ENCODE measurements at places on chromosomes 1 and 21. TPM values are rescaled to one million over a fixed set of nuclear protein-coding genes. Genes with fewer than 3 reads are reported as not detected.

DNA sequence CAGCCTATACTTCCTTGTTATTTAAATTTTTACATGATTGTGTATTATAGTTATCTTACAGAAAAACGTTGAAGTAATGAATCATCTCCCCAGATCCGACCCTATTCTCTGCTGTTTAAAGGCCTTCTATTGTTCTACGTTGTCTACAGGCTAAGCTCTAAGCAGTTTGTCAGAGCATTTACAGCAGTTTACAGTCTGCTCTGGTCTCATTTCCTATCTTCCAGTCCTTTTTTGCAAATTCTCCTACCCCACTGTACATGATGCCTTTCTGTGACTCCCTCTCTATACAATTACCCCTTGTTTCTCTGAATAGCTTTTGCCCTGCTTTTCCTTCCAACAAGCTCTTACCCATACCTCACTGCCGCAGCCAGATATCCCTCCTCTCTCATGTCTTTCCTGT, 319.2 kb upstream of the FMN2 start:
- H3K4me1 ChIP-seq = peaks cover 29% of the 10 kb centered on the region
- H3K27me3 ChIP-seq = no peaks in the 10 kb centered on the region
- no peak for DNase-seq
- no peak overlapping the region for H3K4me3 ChIP-seq
- H3K36me3 ChIP-seq = no peaks in the 10 kb centered on the region
- H3K27ac ChIP-seq = peak overlapping the region; percentile 39

- no peak for DNase-seq
- no peaks in the 10 kb centered on the region for H3K4me1 ChIP-seq
- H3K4me3 ChIP-seq = no peak overlapping the region
- no peak overlapping the region for H3K27ac ChIP-seq
- peaks cover 4% of the 10 kb centered on the region for H3K36me3 ChIP-seq
These were observed 564.5 kb upstream of the PTBP2 start for GRCh38 chr1:96157101-96157500.

DNA sequence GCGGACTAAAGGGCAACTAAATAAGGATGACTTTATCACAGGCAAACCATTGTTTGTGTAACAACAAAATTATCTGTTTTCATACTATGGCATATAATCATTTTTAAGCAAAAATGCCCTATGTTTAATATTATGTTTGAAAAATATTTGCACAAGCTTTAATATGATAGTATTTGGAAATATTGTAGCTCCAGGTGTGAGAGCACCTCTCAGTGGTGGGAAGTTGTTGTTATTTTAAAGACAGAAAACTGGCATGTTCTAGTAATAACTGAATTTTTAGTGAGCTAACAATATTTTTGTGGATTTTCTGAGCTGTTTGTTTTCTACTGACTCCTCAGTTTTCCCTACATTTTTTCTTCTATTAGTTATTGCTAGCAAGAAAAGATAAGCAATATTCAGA, 578.8 kb downstream of the KCNT2 start:
- no peak overlapping the region for H3K4me3 ChIP-seq
- no peaks in the 10 kb centered on the region for H3K4me1 ChIP-seq
- no peak for DNase-seq
- H3K27me3 ChIP-seq = no peaks in the 10 kb centered on the region
- no peak overlapping the region for H3K27ac ChIP-seq

SPATA21 gene
- total RNA-seq = not detected

- H3K4me3 ChIP-seq = no peak overlapping the region
- peaks cover 34% of the 10 kb centered on the region for H3K4me1 ChIP-seq
- no peak for DNase-seq
- no peaks in the 10 kb centered on the region for H3K36me3 ChIP-seq
- peaks cover 56% of the 10 kb centered on the region for H3K27me3 ChIP-seq
These were observed 72.4 kb downstream of the CASZ1 start for GRCh38 chr1:10724052-10724494.

RCAN3 gene
- total RNA-seq = 9.5 TPM

NBPF6 gene
- not detected for total RNA-seq

ATP1A4 gene
- total RNA-seq = 0.33 TPM

DNA sequence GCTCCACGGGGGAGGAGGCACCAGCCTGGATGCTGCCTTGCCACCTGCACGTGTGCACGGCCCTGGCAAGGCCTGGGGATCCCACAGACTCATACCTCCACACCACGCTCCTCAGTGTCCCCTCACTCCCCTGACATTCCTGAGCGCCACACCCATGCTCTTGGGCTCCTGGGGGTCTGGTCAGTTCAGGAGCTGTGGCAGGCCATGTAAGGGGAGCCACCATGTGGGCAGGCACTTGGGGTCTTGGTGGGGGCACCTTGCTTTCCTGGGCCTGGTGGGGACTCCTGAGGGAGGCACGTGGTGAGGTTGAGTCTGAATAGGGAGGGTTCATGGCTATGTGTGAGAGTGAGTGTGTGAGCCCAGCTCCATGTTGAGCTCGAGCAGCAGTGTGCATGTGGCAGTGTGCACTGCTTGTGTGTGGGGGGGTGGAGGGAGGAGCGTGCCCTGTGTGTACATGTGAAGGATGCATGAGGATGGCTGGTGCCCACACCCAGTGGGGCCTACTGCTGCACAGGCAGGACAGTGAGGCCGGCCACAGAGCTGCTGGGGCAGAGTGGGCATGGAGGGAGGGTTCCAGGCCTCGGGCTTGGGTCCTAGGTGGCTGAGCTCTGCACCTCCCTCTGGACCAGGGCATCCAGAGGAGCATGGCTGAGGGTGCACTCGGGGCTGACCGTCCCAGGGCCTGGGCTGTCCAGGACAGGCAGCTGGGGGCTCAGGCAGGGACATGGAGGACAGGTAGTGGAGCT, 1.6 kb downstream of the GJC2 start:
- no peak overlapping the region for H3K4me3 ChIP-seq
- peak overlapping the region; percentile 72 for H3K27ac ChIP-seq
- H3K27me3 ChIP-seq = no peaks in the 10 kb centered on the region
- no peak for DNase-seq

DNA sequence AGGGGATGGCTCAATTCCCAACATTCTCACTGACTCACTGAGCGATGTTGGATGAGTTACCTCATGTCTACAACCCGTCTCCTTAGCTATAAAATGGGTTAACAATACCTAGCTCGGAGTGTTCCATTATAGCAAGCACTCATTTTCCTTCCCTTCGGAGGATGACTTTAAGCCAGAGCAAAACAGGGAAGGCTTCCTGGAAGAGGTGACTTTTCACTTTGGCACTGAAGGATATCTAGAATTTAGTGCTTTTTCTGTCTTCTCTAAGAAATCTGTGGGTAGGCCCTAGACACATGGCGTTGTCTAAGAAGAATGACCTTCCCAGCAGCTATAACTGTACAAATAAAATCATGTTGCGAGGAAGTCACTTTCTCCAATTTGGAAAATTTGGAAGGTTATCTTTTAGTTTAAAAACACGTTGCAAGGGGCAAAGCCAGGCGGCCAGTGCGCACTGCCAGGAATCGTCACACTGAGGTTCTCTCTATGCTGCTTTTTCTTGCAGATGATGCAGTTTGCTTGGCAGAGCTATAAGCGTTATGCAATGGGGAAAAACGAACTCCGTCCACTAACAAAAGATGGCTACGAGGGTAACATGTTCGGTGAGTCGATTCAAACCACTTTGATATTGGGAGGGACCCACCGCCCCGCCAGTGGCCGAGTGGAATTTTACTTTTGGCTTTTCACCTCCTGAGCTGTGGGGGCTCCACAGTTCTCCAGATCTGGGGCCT, 69.5 kb downstream of the MAN1C1 start:
- no peak overlapping the region for H3K27ac ChIP-seq
- peaks cover 33% of the 10 kb centered on the region for H3K4me1 ChIP-seq
- peaks cover 3% of the 10 kb centered on the region for H3K27me3 ChIP-seq
- no peak overlapping the region for H3K4me3 ChIP-seq
- H3K36me3 ChIP-seq = no peaks in the 10 kb centered on the region

DNA sequence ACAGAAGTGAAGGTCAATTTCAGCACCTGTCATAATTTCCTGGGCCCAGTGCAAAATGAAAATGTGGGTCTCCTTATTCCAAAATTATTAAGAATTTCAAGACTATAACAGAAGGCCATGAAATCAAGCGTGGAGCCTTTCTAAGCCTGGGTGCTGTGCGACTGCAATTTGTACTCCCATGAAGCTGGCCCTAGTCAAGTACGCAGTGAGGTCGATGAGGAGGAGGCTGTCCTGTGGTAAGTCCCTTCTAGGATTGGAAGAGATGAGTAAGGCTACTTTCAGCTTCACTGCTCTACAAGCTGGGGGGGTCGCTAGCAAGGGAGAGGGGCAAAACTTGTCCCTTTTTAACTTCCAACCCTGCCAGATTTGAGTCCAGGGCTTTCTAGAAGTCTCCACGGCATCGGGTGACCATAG, 410 bp upstream of the NUDC start:
- H3K4me1 ChIP-seq = peaks cover 22% of the 10 kb centered on the region
- peaks cover 2% of the 10 kb centered on the region for H3K36me3 ChIP-seq
- DNase-seq = no peak

NFASC gene
- 0.72 TPM for total RNA-seq

DNA sequence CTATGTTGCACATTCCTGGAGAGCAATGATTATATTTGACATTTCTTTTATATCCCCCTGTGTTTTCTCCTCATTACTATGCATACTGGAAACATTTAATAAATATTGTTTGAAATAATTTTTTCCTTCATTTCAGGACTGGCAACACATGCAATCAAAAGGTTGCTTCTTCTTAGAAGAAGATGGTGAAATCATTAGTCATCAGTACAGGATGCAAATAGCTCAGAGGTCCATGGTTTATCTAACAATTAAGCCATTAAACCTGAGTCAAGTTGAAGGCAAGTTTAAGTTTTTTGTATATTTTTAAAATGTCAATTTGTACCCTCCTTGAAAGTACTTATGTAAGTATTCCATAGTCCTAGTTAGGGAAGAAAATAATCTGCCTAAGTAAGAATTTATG, 22.5 kb downstream of the EFCAB7 start:
- H3K4me3 ChIP-seq = no peak overlapping the region
- H3K4me1 ChIP-seq = no peaks in the 10 kb centered on the region
- DNase-seq = no peak
- H3K27ac ChIP-seq = no peak overlapping the region
- H3K27me3 ChIP-seq = no peaks in the 10 kb centered on the region

DNA sequence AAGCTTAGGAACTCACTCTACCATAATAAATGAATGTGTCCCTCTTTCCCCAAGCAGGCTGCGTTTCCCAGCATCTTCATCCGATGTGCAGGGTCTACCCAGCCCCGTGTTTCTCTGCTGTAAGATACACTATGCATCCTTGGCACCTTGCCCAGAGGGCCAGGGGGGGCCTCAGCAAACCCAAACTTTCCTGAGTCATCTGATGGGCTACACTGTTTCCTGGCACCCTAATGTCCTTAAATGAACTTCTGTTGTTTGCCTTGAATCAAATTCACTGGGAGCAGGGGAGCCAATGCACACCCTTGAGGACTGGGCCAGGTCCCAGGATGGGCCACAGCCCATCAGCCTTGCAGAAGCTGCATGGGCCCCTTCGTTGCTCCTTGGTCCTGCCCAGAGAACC, 145.5 kb downstream of the IGSF21 start:
- DNase-seq = no peak
- H3K27me3 ChIP-seq = peaks cover 39% of the 10 kb centered on the region
- H3K27ac ChIP-seq = no peak overlapping the region
- H3K36me3 ChIP-seq = no peaks in the 10 kb centered on the region

- H3K36me3 ChIP-seq = peaks cover 2% of the 10 kb centered on the region
- H3K4me1 ChIP-seq = no peaks in the 10 kb centered on the region
- no peak overlapping the region for H3K4me3 ChIP-seq
- no peaks in the 10 kb centered on the region for H3K27me3 ChIP-seq
- DNase-seq = no peak
These were observed 321.0 kb downstream of the PTBP2 start for GRCh38 chr1:97042551-97042950.

DNA sequence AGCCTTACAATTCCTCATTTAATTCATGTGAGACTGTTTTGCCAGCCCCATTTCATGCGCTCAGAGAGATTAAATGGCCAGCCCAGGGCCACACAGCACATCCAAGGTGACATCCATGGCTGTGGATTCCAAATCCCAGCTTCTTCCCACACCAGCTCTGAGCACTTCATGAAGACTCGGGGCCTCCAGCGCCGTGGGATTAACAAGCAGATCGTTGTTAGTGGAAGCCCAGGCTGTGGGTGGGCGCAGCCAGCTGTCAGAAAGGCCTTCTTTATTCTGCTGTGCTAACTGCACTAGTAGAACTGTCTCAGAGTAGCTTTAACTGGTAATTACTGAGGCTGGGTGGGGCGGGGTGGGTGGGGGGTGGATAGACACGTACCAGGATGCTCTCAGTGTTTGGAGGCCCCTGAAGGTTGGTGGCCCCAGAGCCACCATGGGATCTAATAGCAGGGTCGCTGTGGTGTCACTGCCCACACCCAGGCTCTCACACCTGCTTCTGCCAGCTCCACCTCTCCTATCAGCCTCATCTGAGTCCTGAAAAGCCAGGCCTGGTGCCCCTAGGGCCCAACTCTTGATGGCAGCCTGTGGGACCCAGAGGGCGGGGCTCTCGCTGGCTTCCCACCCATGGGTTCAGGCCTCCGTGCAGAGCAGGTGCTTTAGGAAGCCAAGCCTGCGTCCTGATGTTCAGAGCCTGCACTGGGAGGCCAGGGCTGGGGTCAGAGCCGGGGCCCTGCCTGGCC, 3.4 kb downstream of the BMP8A start:
- no peaks in the 10 kb centered on the region for H3K36me3 ChIP-seq
- H3K4me1 ChIP-seq = peaks cover 2% of the 10 kb centered on the region
- no peak overlapping the region for H3K27ac ChIP-seq
- no peak overlapping the region for H3K4me3 ChIP-seq

Measured in mesothelial cell of epicardium (in vitro differentiated cells).